ENCODE measurements at places on chromosomes 7 and 10.

DNA sequence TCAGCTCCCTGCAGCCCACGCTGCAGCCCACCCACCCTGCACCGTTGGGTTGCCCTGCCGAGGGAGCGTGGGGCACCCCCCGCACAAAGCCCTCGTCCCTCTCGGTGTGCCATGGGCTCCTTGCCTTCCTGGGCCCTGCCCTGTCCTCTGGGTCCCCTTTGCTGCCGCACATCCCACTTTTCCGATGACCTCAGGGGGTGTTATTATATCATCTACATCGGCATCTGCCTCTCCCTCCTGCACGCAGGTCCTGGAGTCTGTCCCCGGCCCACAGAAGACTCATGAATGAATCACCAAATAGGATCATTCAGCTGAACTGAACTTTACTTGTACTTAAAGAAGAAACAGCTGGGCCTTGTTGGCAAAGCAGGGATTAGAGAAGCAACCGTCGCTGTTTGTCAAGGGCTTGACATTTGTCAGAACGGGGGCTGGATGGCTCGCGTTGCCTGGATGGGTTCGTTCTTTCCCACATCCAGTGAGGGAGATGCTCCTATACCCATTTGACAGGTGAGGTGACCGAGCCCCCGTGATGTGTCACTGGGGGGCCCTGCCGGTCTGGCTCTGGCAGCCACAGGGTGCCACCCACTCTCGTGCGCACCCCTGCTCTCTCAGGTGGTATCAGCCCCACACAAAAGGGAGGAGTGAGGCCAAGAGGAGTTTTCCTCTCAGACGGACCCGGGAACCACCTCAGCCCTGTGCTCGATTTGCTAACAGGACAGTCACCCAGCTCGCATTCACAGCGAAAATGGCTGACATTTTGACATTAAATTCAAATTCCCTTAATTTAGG, 58.6 kb upstream of the EBF3 start:
- DNase-seq = no peak

DNA sequence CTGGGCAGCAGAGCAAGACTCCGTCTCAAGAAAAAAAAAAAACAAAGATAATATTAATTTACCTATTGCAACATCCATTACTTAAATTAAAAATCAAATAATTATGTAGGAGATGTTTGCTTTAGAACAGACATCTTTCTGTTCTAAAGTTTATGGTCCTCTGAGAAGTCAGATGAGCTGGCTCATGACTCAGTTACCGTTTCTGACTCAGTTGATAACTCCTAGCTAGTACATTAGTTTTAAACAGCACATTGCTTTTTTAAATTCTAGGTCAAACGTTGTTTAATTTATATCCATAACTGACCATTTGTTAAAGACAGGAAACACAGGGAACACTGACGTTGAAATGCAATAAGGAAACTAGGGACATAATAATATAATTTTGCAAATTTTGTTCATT, 162.7 kb downstream of the ETV1 start:
- no peak for DNase-seq

GRCh38 chr7:44974549-44974948, 4.3 kb downstream of the MYO1G start:
- no peak for DNase-seq

- DNase-seq = no peak
Observed at GRCh38 chr7:144908943-144909556, 73.2 kb upstream of the TPK1 start.

GRCh38 chr7:28135760-28136159, 44.8 kb downstream of the JAZF1 start:
- no peak for DNase-seq

- no peak for DNase-seq
Observed at GRCh38 chr7:149562602-149563001, 65.0 kb upstream of the ZNF746 start.

- no peak for DNase-seq
Observed at GRCh38 chr10:114477285-114477684, 73.0 kb upstream of the AFAP1L2 start.

GRCh38 chr10:118729200-118729599, 25.6 kb downstream of the CACUL1 start:
- no peak for DNase-seq

GRCh38 chr7:12701433-12701832, 14.0 kb downstream of the ARL4A start:
- no peak for DNase-seq

DNA sequence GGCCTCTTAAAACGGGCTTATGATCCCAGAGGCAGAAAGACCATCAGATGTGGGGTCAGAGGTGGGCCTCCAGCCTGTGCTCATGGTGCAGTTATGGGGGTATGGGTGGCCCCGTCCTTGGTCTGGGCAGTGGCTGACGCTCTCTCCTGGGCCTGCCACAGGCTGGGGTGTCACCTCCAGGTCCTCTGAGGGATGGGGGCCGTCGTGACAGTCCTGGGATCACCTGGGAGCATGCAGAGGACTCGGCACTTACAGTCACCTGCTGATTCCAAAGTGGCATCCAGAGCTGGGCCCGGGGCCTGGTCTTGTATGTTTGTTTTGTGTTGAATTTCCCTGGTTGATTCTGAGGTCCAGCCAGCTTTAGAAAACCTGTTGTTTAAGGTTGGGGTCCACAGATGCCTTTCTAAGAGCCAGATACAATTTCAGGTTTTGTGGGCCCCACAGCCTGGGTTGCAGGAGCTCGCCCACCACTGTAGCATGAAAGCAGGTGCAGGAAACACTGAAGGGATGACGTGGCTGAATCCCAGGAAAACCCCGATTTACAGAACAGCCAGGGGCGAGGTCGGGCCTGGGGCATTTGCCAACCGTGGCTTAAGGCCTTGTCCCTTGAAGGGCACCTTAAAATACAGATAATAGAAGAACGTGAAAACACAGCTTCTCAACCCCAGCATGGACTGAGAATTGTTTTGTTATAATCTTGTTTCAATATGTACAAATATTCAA, 170.7 kb upstream of the PPP2R2D start:
- no peak for DNase-seq

DNA sequence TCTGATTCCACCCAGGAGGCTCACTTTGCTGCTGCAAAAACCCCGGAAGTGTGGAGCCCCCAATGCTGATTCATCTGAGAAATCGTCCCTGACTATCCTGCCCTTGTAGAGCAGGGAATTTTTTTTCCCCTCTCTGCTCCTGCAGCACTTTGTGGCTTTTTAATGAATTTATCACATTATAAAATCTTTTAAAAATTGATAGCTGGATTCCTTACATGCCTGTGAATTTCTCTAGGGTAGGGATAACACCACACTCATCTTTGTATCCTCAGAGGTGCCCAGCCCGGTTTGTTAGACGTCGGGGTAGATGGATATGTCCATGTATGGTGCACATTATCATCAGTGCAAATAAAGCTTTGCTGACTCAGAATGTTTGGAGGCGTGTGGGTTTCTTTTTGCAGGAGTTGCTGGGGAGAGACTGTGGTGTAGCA, 185.7 kb downstream of the STK31 start:
- no peak for DNase-seq

- no peak for DNase-seq
Observed at GRCh38 chr7:117830422-117830954, 42.8 kb downstream of the CTTNBP2 start.

DNA sequence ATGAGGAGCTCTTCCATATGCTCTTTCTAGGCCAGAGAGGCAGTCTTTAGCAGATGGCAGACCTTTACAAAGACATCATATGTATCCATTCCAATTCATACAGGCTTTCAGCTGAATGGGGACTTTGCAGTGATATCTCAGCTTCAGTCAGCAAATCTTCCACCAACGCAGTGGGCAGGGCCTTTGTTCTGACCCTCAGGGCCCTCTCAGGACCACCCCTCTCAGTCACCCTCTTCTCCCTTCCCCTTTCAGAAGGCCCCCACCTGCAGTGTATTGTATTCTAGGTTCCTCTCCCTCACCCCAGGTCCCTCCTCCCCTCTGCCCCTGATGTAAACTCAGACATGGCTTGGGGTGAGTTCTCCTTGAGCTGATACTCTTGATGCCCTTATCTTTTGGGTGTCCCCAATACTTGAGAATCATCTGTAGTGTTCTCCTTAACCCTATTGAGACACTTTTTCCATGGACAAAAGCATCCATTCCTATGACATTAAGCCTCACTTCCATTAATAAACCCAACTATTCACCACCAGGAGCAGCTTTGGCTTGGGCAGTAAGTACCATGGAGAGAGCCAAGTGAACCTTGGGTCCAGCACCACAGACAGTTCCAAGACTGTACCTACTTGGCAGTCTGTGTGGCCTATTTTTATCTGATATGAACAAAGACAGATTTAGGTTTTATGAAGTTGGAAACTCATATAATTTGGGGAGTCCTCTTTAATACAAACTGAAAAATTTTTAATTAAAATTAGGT, 62.7 kb downstream of the ADCYAP1R1 start:
- DNase-seq = no peak

- DNase-seq = no peak
Observed at GRCh38 chr7:591856-592628, 72.4 kb upstream of the PDGFA start.

DNA sequence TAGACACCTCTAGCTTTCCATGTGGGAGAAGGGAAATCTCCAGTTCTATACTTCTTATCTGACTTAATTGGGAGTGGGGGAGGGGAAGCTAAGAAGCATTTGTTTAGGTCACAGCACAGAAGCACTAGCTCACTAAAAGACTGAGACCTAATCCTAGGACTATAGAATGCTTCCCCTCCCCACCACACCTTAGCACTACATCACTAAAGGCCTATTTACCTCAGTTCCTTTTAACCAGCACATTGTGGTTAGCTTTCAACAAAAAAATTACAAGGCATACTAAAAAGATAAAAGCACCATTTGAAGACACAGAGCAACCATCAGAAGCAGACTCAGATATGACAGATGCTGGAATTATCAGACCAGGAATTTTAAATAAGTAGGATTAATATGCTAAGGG, 53.8 kb upstream of the ADRA2A start:
- DNase-seq = no peak

DNA sequence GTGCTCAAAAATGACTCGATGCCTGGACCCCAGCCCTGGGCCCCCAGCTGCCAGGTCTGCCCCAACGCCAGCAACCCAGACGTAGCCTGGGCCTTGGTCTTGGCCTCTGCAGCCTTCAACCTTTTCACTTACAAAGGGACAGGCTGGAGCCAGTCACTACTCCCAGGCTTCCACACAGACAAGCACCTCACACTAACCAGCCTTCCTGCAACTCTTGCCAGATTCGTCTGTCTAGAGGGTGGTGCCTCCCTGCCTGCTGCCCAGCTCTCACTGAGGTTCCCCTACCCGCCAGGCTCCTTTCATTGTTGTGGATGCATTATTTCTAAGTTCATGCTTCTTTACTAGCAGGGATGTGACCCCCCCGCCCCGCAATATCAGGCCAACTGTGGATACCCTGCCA, 56.3 kb downstream of the NUDCD3 start:
- no peak for DNase-seq

GRCh38 chr7:4878336-4879335, 4.9 kb downstream of the RADIL start:
- DNase-seq = no peak

DNA sequence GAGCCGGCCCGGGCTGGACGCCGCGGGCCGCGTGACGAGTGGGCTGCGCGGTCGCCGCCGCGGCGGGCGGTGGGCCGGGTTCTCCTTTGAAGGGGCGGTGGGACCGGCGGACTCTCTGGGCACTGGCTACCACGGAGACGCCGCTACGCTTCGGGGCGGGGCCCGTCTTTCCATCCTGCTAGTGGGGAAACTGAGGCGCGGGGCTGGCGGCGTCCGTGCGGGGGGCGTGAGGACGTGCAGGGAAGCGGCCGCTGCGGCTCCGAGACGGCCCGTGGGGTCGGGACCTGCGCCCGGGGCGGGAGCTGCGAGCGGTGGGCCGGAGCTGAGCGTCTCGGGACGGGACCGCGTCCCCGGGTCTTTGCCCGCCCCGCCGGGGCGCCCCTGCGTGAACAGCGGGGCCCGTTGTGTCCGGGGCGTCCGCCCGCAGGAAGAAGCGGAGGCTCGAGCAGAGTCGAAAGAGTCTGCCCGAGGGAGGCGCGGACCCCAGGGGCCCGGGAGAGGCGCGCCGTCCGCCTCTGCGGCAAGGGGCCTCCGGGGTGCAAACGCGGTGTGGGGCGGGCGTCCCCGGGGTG, 548 bp upstream of the BNIP3 start:
- DNase-seq = no peak

GRCh38 chr7:149860821-149861727, 12.7 kb upstream of the ATP6V0E2 start:
- DNase-seq = peak; percentile 4

GRCh38 chr10:133272301-133272963, 4.2 kb downstream of the ADAM8 start:
- no peak for DNase-seq

DNA sequence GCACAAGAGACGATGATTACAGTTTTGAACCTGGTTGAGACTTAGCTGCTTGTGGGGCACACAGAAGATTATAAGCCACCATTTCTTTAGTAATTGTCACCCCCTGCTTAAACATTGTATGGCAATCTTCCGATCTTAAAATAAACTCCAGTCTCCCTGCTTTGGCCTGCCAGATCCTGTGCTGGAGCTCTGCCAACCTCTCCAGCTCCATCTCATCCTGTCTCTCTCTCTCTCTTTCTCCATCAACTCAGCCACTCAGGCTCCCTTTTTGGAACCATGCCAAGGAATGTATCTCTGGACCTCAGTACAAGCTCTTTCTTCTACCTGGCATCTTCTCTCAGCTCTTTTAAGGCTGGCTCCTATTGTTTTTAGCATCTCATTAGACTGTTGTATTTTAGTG, 1053.2 kb downstream of the REEP3 start:
- no peak for DNase-seq

DNA sequence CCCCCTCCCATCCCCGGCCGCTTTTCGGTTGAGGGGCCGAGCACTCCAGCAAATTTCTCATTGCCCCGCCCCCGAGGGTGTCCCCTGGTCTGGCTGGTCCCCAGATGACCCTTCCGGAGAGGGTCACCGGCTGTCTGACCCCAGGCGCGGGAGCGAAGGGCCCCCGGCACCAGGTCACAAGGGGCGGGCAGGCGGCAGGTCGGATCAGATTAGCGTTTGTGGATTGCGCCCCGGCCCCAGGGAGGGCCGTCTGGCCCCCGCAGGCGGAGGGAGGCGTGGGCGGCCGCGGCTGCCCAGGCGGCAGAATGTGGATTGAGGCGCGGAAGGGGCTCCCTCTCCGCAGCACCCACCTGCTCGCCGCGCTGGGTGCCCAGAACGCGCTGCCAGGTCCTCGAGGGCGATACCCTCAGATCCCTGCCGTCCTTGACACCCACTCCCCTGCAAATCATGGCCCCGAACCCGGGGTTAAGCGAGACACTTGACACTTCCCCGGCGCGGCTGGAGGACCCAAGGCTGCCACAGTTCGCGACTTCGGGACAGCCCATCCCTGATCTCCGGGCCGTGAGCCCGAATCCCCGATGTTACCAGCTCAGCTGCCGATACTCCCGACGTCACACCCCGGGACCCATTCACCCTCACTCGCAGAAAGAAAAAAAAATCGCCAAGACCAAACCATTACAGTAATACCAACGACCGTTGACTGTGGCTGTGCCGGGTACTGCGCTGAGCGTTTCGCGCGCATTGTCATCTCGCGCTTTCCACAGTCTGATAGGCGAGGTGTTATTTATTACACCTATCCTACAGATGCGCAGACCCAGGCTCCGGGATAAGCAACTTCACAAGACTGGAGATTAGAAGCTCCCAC, 953 bp downstream of the NODAL start:
- no peak for DNase-seq

- DNase-seq = no peak
Observed at GRCh38 chr7:34042406-34042805, 137.1 kb downstream of the BMPER start.

Measured in CD4-positive, alpha-beta T cell treated with Interleukin-6 at 100 ng/mL for 8 hours (primary cell).